Activated T-cell treated with anti-CD3 and anti-CD28 coated beads for 24 hours (primary cell): ENCODE measurements at places on chromosomes 4 and X.

GRCh38 chr4:47659342-47659741 lies 174.3 kb downstream of the ATP10D start:
- DNase-seq, result no peak

- no peak for DNase-seq
These were observed 501.9 kb downstream of the GABRG1 start for GRCh38 chr4:45621971-45622370.

DNA sequence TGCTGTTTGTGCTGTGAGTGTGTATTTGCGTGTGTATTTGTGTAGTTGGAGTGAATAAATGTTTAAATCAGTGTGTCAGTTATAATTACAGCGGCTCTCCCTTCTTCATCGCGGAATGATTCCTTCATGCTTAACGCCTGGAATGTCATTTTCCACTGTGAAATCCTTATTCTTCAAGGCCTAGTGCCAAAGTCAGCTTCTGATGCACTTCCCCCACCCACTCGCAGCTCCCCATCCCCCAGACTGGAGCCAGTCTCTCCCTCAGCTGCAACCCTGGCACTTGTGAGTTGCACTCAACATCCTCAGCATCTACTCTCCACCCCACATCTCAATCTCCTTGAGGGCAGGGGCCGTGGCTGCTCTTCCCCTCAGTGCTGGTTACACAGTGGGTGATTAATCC lies 583.0 kb downstream of the BCOR start:
- no peak for DNase-seq

- DNase-seq, result no peak
These were observed 394.1 kb upstream of the SMIM31 start for GRCh38 chr4:164359881-164360280.

DNA sequence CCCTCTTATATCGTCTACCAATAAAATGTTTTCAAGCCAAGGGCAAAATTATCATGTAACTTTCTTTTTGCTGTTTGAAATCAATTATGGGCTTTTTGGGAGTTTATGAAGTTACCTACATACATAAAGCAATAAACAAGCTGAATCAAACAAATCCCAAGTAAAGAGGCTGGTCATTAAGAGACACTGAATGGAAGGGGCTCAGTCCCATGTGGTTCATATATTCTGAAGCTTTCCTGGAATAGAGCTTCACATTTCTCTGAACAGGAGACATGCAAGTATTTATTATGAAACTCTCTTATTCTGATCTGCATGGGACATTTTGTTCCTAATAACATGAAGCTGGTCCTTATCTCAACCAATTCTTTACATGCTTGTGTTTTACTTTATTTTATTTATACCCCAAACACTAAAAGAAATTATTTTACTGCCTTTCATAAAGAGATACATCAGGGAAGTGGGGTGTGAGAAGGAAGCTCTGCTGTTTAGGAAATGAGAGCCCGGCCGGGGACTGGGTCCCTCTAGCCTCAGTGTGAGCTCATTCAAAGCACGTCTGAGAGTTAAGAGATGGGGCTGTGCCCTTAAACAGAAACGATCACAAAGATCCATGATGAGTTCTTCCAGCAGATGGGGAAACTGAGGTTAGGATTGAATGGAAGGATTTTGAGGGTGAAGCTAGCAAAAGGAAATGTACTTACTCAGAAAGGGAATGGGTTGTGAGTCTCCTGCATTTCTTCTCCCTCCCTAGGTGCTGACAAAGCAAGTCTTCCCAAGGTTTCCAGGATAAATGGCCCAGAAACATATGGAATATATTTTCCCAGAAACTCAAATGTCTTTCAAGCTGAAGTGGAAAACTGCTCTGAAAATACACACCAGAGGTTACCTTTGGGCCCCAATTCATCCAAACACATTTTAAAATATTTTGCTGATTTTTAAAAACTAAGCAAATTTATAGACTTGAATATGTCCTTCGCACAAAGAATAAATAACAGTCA lies 93.1 kb upstream of the LNX1 start:
- DNase-seq, result no peak

DNA sequence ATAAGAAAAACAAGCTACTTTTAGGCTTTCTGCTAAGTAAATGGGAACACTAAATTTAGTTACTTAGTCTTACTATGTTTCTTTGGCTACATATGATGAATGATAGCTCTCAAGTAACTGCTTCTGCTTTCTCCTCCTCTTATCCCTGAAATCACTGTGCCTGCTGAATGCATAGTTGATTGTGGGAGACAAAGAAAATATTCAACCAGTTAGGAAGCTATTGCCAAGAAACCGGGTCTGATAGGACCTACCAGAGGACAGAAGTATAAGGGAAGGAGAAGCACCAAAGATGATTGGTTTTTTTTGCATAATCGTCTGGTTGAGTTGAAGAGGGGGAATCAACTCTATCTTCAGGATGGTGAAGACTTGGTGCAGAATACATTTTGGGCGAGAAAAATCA lies 28.0 kb upstream of the NDUFC1 start:
- DNase-seq, result no peak

DNA sequence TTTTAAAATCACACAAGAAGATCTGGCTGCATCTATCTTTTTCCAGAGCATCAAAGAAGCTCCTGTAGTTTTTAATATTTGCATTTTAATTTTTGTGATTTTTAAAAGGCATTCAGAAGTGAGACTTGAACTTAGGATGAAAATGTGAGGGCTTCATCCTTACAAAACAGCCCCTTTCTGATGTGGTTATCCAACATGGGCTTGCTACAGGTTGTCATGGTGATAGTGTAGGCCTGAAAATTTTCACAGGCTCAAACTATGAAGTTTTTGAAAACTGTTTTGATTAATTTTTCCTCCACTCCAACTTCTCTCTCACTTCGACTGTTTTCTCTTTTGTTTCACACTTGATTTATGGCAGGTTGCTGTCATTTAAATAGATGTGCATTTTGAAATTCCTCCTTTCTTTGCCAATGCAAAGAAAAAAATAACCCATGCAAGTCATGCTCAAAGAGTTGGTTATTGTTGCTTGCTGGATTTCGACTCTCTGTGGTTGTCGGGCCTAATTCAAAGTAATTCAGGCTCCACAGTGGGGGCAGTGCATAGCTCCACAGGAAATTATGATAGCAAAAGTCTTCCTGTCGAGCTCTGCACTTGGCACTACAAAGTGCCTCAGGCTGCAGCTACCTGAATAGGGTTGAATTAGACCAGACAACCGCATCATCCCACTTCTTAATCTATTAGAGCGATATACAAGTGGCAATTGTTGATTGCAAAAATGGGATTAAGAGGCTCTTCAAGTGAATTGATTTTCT lies 201.0 kb upstream of the GPR101 start:
- no peak for DNase-seq

GRCh38 chr4:128718768-128719167 lies 90.7 kb upstream of the JADE1 start:
- DNase-seq, result no peak

DNA sequence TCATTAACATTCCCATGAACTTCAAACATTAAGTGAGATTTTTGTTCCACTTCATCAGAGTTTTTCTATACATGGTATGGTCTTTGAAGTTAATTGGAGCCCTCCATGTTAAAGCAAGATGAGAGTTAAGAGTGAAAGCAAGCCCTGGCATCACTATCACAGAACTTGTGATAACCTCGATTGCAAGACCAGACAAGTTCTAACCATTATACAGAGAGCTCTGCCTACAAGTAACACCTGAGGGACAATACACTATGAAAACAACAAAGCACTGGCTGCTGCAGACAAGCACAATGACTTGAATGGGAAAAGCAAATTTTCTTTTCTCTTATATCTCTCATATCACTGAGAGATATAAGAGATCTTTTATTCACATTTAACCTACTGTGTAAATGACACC lies 126.6 kb upstream of the GYPA start:
- DNase-seq, result no peak

DNA sequence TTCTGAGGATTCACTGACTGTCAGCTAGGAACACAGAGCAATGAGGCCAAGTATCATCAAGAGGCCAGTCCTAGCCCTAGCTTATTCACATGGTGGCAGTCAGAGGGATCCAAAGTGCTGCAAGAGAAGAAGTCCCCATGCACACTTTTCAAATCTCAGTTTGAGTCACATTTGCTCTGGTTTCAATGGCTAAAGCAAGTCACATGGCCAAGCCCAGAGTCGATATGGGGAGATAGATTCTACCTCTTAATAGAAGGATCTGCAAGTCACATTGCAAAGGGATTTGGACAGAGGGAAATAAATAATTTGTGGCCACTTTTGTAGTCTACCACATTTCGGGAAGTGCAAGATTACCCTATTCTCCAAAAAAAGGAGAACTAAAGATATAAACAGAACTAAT lies 3.7 kb upstream of the LCORL start:
- no peak for DNase-seq

GRCh38 chrX:120560405-120560841 lies 339 bp downstream of the CUL4B start:
- DNase-seq, result peak; percentile 11

- no peak for DNase-seq
These were observed 848.8 kb upstream of the AADAT start for GRCh38 chr4:170938588-170938987.

GRCh38 chr4:113278324-113278934 lies 229.0 kb downstream of the ANK2 start:
- peak; percentile 56 for DNase-seq

DNA sequence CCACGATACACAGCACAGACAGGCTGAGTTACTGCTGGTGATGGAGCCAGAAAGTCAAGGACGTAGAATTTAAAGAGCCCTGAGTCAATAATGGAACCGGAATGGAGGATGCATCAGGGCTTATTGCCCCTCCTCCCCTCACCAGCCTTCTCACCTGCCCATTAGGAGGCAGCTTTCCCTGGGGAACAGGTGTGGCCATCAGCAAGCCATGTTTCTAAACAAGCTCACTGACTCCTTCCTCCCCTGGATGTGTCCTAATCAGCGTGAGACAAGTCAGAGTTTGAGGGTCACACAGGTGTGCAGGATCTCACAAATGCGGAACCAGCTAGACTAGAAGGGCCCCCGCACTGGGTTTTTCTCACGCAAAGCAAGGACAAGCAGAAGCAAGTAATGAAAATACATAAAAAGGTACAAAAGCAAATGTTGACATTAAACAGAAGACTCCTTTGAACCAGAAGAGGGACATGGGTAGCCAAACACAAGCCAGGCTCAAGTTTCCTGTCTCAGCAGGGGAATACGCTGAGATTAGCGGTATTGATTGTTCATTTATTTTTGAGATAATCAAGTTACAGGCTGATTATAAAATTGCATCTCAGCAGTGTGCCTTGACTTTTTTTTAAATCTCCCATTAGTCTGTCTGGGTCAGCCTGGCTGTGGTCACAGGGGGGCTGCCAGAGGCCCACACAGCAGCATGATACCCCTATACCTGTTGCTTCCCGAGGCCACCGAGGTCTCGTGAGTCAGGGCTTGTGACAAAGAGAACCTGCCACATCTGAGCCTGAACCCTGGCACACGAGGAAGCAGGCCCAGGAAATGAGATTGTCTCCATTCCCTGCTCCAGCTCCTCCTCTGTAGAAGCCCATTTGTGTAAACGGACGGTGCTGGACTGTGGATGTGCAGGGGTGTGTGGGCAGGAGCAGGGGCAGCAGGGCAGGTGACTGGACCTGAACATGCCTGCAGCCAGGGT lies 37.4 kb downstream of the CCKAR start:
- no peak for DNase-seq

- no peak for DNase-seq
These were observed 103.8 kb upstream of the QRFPR start for GRCh38 chr4:121484633-121485032.

DNA sequence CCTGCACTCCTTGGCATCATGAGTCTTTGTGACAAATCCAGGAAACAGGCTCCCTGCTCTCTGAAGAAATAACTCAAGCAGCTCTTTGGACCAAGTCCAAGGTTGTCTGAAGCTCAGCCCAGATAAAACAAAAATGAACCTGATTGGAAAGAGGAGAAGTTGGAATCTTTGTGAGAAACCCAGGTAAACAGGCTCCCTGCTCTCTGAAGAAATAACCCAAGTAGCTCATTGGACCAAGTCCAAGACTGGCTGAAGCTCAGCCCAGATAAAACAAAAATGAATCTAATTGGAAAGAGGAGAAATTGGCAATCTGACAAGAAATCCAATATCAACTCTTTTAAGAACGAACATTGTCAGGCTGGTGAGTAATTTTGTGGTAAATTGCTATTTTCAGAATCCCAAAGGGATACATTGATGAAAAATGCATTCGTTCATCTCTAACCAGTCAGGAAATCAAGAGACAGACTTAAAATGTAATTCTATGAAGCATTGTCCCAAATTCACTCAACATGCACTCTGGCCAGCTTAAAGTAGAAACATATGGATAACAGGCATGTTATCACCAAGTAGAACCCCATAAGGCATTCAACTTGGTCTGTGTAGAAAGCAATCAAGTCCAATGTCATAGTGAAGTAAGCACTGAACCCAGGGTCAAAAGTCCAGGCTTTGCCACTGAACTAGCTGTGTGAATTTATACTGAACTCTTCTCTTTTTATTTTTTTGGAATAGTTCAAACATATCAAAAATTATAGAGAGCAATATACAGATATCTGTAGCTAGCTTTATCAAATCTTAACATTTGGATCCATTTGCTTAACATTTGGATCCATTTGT lies 16.8 kb upstream of the NFXL1 start:
- DNase-seq, result no peak
